ENCODE measurements at places on chromosomes 5 and 9.

DNA sequence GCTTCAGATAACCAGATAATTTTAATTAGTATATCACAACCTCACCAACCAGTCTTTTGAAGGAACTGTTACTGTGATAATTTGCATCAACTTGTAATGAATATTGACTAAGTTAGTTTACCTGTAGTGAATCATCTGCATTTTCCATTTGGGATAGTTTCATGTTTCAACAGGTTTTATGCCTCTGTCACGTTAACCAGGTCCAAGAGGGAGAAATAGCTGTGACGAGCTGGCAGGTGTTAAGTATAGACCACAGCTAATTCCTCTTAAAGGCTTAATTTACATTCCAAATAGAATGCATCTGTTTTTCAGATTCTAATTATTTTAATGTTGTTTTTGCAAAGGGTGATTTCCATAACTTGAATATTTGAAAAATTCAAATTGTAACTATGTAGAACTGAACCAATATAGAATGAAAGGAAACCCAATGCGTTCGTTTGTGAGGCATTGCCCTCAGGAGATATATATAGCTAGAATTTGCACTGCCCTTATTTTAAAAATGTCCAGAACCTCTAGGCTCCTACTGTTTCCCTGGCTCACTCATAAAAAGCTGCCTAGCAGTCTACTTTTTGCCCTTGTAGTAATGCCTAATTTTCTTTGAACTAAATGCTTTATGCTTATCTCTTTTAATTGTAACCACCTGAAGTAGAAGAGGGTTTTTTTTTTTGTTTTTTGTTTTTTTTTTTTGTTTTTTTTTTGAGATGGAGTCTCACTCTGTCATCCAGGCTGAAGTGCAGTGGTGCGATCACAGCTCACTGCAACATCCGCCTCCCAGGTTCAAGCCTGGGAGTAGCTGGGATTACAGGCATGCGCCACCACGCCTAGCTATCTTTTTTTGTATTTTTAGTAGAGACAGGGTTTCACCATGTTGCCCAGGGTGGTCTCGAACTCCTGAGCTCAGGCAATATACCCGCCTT is 270.5 kb downstream of the SMARCA2 start:
- no peak for DNase-seq

- DNase-seq, result no peak
Measured at GRCh38 chr5:79976759-79977515, 14.1 kb downstream of the MTX3 start.

GRCh38 chr5:56190497-56190896 is 42.6 kb downstream of the ANKRD55 start:
- DNase-seq, result no peak

- DNase-seq, result no peak
Measured at GRCh38 chr5:87311405-87312279, 44.0 kb downstream of the RASA1 start.

DNA sequence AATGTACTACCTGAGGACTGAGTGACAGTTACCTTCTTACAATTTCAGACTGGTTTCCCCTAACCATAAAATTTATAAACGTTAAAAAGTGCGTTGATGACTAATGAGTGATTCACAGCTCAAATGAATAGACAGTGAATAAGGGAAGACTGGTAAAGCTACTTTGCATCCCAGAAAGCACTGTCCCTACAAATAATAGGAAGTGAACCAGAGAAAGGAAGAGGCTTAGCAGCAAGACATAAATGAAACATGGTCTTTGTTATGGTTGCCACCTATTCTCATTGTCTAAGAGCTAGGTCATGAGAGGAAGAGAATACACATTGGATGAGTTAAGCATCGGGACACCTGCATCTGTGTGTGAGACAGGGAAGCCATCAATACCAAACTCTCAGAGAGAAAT is 849.2 kb downstream of the TAF11L14 start:
- no peak for DNase-seq

- no peak for DNase-seq
Measured at GRCh38 chr5:138616508-138616907, 41.3 kb upstream of the HSPA9 start.

- no peak for DNase-seq
Measured at GRCh38 chr9:4475301-4475700, 15.0 kb upstream of the SLC1A1 start.

DNA sequence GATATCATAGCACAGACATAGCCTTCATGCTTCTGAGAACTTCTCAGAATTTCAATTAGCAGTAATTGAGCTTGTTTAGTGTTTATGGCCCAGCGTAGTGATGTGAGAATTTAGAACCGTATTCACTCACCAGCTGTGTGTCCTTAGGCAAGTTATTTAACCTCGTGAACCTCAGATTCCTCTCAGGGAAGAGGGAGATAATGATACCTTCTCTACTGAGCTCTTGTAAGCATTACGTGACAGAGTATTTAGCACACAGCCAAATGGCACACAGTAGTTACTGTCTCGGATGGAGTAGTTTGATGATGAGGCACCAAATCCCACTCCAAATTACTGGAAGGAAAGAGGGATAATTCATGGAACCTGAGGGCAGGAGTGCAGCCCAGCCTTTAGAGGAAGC is 429.3 kb downstream of the CCDC171 start:
- no peak for DNase-seq

GRCh38 chr5:178291161-178291561 is 58.6 kb upstream of the PHYKPL start:
- DNase-seq, result no peak

GRCh38 chr5:139137697-139138096 is 60.5 kb downstream of the SIL1 start:
- DNase-seq, result peak; percentile 16

- no peak for DNase-seq
Measured at GRCh38 chr9:126515873-126516505, 97.7 kb upstream of the LMX1B start.

GRCh38 chr5:127561254-127561653 is 43.8 kb downstream of the PRRC1 start:
- no peak for DNase-seq

GRCh38 chr5:119304439-119305211 is 51.2 kb upstream of the TNFAIP8 start:
- DNase-seq, result no peak

DNA sequence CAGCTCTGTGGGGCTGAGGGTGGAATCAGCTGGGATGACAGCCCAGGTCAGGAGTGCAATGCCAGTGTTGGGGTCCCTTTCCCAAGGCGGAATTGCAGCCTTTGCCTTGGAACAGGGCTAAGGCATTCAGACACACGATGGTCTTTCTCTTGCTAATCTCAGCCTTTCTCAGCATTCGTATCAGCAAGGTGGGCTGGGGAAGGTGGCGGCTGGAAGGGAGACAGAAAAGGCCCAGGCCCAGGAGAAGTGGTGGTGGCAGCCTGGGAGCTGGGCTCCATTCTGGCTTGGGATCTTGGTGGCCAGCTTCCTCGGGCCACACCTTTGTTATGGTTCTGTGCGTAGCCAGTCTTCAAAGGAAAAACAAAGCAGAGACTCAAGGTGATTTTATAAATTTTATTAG is 1.1 kb upstream of the ARHGEF28 start:
- DNase-seq, result no peak

DNA sequence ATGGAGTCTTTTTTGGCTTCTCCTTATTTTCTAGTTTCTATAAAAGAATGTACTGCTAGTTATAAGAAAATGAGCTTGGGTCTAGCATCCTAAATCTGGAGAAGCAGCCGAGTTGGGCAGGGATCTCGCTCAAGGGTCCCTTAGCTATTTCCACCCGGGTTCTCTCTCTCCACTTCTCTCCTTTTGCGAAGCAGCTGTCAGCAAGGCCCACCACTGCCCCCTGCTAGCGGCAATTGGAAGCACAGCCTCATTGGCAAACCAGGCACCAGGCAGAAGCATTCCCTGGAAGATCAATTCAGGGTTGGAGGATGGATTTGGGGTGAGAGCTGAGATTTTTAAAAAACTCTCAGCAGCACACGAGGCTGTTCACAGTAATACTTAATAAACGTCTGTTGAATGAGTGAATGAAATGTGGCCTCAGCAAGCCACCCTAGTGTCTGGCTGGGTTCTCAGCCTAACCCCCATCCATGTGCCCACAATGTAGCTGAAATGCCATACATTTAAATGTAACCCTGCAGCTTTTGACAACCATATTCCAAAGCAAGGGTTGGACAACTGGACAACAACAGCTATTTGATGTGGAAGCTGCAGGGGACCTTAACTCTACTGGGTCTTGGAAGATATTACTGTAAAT is 34.6 kb upstream of the TNIP1 start:
- DNase-seq, result no peak

DNA sequence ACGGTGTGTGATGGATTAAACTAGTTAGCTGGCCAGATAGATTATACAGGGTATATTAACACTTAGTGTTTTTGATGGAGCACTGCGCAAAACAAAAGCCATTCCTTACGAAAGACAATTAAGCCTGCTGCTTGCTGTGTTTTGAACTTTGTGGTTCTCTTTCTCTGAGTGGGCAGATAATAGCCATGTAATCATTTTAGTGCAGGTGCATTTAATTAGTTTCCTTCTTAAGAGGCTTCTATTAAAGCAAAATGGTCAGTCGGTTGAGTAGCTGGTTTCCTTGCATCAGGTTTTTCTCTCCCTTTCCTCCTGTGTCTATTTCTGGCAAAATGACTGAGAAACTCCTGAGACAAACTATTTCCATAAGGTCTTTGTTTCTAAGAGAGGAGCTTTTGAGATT is 512.5 kb downstream of the DMAC1 start:
- no peak for DNase-seq

GRCh38 chr5:97629276-97629675 is 446.2 kb upstream of the RIOK2 start:
- DNase-seq, result no peak

- no peak for DNase-seq
Measured at GRCh38 chr9:4097515-4097914, 202.4 kb downstream of the GLIS3 start.

DNA sequence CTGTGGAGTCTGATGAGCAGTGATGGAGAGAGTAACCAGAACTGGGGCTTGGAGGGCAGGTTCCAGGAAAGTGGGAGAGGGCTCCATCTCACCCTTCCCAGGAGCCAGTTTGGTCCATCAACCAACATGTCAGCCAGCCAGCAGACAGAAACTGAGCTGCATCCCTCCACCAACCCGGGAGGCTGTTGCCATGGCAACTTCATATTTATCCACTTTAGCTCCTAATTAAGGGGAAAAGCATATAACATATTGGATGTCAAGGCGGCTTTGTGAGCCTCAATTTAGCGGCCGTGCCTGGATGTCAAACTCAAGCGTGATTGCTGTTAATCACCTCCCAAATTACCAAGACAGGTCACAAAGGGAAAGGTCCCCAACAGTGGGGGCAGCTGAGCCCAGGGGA is 81.5 kb upstream of the ARAP3 start:
- DNase-seq, result peak; percentile 7

DNA sequence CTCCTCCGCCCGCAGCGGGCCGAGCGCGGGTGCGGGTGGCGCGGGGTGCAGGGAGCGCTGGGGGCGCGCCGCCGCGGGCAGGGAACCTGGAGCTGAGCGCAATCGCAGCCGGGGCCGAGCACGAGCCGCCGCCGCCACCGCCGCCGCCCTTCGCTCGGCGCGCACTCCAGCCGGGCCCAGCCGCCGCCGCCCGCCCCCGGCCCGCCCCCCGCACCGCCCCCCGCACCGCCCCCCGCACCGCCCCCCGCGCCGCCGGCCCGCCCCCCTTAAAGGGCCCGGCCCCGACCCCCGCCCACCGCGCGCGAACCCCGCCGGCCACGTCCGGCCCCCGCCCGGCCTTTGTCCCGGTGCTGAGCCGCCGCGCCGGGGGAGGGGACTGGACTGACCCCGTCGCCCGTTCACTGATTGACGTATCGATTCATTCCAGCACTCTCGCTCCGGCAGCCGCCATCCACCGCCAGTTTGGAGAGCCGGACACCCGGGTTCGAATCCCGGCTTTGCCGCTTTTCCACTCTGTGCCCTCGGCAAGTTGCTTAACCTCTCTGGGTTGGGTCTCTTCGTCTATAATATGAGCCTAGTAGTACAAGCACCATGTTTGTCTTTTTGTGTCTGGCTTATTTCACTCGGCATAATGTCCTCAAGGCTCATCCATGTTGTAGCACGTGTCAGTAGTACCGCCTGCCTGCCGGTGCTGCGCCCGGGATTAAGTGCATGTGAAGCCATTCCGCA is at the start of gene SH3PXD2B:
Gene SH3PXD2B, minus strand, starts transcription at position 168 of the 729 bp plus-strand sequence. CDS start 173 bp downstream, outside the sequence.
- no peak for DNase-seq

DNA sequence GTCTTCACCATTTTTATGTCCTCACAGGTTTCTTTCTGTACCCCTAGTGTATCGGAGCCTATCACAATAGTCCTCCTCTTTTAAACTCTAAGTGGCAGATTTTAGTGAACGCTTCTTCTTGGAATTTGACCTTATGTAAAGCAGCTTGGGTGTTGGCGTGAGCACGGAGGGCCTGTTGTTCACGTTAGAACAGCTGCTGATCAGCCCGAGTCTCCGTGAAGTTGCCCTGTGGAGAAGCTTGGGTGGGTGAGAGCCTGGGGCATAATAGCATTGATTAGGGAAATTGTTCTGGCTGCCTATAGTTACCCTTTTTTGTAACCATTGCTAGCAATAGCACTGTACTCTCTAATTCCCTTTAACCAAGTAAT is 167.0 kb upstream of the OTULINL start:
- DNase-seq, result no peak

GRCh38 chr5:128083811-128084227 is 253 bp downstream of the SLC12A2 start:
- DNase-seq, result no peak

DNA sequence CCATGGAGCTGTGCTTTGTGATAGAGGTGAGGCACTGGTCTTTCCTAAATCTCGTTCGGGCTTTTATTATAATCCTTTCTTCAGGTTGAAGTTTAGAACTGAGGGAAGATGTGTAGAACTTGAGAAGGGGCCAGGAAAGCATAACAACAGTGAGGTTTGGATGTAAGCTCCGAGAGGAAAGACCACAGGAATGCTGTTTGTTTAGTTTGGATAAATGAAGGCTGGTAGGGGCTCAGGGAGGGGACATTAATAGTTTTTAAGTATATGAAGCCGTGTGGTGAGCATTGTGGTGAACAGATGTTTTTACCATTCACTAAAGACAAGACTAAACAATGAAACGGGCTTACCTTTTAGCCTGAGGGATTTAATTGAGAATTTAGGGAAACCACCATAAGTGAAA is 130.8 kb downstream of the ARHGAP26 start:
- DNase-seq, result no peak

GRCh38 chr5:102961671-102962070 is 158.3 kb downstream of the GIN1 start:
- DNase-seq, result no peak

DNA sequence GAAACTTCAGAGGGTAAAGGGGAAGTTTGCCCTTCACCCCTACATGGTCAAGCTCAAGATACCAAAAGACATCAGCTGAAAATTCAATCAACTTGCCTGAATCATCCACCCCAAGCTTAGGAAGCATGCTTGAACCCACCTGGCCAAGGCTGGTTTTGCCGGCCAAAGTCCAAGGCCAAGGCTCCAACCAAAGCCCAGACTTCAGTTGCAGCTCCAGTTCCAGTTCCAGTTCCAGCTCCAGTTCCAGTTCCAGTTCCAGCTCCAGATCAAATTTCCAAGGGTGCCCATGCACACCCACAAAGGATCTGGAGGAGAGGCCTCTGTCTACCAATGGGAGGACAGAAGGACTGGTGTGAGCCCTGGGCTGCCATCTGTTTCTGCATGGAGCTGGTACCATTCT is 4.6 kb upstream of the SERINC5 start:
- DNase-seq, result no peak

DNA sequence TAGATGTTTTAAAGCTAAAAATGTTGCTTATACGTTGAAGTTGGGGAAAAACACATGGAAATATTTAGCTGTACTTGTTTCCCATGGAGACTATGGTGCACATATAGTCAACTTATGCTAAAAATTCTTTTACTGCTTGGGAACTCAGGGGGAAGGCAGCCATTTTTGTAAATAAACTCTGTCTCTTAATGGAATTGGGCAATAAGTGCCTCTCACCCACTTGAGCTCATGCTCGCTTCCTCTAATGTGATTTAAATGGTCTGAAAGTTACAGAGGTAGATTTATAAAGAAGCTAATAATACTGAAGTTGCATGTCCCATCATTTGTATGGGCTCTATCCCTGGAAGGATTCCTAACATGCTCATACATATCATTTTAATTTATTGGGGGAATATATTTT is 523.8 kb downstream of the RASEF start:
- no peak for DNase-seq

All from NCI-H1092 (cell line).